ENCODE measurements at places on chromosomes 4 and X. TPM values are rescaled to one million over a fixed set of nuclear protein-coding genes. Genes with fewer than 3 reads are reported as not detected.

Gene MTCP1
- 2.3 TPM for total RNA-seq

Gene MAGEB6
- total RNA-seq: 0.12 TPM

Gene KLHL34
- not detected for total RNA-seq

Gene ANOS1
- total RNA-seq: not detected

Gene JADE1
- 13.7 TPM for total RNA-seq

DNA sequence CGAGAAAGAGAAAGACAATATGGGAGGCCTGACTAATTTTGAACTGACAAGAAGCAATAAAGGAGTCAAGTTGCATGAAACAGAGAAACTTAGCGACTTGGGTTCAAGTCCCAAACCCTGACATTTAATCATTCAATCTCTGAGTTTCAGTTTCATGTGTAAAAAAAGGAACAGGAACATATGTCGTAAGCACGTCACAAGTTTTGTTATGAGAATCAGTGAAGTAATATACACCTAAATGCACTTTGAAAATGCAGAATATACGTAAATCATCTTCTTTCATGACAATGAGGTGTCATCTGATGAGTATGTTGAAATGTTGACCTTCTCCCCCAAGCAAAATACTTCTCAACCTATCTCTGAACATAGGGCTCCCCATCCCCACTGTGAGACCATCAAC is 10.4 kb downstream of the ACOT9 start:
- no peak for DNase-seq

DNA sequence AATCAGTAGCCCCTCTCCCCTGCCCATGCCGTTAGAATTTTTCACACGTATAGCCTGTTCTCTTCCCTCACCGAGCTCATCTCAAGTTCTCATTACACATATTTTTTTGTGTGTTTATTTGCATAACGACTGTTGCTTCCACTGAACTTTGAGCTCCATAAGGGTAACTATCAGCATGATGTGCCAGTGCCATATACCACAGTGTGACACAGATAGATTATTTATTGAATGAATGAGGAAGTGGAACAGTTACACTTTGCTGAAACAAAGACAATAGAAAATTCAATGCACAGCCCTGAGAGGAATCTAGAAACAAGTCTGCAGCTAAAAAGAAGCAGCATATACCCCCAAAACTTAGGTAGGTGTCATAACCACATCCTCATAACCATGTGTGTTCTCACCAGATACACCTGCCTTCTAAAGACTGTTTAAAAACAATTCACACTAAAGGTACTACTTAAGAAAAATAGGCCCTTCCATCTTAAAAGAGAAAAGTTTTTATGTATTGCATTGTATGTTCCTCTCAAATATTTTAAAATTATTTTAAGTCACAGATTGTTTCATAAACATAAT is 389.9 kb downstream of the PACRGL start:
- DNase-seq: no peak

- peak; percentile 6 for DNase-seq
Measured at GRCh38 chr4:98555798-98556445, 102.5 kb downstream of the TSPAN5 start.

GRCh38 chr4:29336861-29337260 is 1383.3 kb upstream of the PCDH7 start:
- no peak for DNase-seq

DNA sequence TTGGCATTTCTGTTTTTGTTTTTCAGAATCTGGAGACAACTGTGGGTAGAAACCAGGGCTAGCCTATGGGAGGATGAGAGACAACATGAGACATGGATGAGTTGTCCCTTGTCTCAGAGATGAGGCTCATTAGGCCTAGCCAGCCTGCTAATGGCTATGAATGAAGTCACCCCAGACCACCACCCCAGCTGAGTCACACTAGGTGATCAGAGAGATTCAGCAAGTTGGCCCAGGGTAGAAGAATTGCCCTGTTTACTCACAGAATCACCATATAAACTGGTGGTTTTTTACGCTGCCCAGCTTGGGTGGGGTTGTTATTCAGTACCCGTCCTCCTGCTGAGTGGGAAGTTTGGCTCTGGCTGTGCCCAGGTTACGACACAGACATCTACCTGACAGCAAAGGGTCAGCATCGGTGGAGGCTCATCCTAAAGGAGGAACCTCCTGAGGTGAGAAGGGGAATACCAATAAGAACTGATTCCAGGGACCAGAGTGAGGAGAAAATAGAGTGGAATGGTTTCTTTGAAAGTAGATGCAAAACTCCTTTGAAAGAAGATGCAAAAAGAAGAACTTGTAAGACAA is 17.2 kb upstream of the ARSJ start:
- DNase-seq: peak; percentile 53

DNA sequence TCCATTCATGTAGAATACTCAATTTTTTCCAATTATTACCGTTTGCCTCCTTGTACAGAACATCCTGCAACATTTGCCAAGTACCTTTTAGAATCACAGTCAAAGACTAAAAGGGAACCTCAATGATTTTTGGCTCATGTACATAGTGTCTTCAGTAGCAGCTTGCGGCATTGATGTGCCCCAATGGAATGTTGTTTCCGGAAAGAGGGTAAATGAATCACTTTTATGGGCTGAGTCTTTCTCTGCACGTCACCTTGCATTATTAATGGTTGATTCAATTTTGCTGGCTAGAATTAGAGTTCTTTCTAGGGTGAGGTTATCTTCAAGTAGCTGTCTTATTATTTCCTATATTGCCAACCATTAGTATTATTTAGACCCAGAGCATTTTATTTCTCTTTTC is 116.9 kb upstream of the GABRA2 start:
- DNase-seq: peak; percentile 23

DNA sequence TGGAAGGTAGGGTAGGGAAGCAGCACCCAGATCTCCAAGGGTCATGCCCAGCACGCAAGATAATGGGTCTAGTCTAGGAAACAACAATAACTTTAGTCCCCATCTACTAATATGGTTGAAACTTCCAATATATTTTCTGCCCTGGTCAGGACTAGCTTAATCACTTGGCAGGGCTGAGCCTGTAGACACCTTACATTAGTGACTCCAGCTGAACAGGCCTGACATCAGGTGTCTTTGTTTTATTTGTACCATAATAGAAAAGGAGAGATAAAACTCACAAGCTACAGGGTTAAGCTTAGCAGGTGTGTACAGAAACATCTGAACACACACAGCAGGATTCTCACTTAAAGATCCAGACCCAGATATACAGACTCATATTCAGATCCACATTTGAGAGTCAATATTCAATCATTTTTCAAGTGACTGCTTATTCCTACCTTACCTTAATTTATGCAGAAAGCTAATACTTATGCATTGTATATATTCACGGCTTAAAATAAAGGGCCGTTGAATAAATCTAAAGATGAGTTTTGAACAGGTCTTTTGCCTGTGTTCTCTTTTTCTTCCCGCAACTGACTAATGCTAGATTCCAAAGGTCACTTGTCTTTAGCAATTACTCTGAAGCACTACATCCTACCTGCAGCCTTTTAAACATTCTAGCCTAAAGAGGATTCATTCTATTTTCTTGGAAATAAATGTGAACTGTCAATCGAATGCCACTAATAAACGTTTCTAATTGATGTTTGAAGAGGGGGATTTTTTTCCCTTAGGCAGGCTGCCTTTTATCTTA is 745.3 kb downstream of the RPA4 start:
- DNase-seq: no peak

DNA sequence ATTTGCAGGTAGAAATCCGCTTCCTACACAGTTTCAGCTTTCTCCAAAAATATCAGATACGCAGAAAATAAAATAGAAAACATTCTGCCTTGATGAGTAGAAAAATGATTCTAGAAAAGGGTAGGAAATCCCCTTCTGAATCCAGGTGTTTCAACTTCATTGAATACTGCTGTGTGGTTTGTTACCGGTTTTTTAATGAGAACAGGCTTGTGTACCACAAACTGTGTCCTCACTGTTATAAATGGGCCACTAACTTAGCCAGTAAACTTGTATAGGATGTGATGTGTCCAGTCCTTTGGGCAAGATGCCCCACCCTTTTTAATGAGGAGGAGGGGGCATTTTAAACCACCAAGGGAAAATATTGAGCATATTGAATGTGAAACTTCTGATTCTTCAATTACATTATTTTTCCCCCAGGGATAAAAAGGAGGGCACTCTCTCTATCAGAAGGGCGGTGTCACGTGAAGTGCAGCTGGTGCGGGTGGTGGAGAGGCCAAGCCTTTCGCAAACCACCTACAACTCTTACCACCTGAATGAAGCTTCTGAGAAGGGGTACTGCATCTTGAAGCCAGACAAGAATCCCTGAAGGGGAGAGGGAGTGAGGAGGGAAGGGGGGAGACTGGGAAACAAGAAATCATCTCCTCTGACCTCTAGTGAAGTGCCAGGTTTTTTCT is 4.5 kb downstream of the CXXC4 start:
- peak; percentile 1 for DNase-seq

GRCh38 chr4:17811078-17811603 is 362 bp downstream of the NCAPG start:
- DNase-seq: peak; percentile 32

- DNase-seq: no peak
Measured at GRCh38 chr4:123158576-123158975, 236.2 kb upstream of the NUDT6 start.

Data from RPMI7951 (cell line).